ENCODE measurements at places on chromosomes 12 and 14. TPM values are rescaled to one million over a fixed set of nuclear protein-coding genes. Genes with fewer than 3 reads are reported as not detected.
A peak's percentile ranks its signal among the peaks of the same experiment; 100 is the strongest.

DNA sequence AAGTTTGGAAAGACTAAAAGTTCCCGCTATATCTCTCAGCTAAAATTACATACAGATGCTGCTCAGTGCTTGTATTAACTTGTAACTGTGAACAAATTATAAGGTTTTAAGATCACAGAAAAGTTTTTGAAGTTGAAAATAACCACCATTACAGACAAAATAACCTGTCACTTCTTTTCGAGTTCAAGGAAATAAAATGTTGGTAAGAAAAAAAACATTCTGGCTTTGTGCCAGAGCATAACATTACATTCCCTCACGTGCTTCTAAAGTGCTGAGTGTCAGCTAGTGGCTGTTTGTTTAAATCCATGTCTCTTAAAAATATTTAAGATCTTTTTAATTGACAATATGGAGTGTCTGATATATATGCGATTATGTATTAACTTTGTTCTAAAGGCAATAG lies 27.2 kb upstream of the ADAMTS20 start:
- DNase-seq = no peak

DNA sequence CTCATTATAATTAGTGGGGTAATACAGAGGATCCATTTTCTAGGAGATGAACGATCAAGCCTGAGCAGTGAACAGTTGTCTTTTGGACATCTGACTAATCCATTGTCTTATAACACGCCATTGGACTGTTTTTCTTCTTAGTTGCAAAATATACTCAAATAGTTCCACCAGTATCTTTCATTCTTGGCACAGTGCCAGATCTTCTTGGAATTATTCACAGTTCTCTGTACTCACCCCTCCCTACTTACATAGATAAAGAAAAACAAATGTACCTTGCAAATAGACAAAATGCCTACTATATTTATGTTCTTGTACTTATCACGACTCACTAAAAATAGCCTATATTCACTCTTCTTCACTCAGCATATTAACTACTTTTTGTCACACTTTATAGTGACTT lies 3.8 kb downstream of the CBLN3 start:
- peak; percentile 46 for DNase-seq

- DNase-seq = peak; percentile 62
These were observed 196.6 kb downstream of the PCNX1 start for GRCh38 chr14:71103662-71104484.

KLHL33 gene
- polyA plus RNA-seq = not detected

SYT1 gene
- 14.3 TPM for polyA plus RNA-seq
